ENCODE measurements at places on chromosomes 2 and 18.

GRCh38 chr2:30480703-30481322 is 33.8 kb downstream of the LCLAT1 start:
- DNase-seq = no peak

DNA sequence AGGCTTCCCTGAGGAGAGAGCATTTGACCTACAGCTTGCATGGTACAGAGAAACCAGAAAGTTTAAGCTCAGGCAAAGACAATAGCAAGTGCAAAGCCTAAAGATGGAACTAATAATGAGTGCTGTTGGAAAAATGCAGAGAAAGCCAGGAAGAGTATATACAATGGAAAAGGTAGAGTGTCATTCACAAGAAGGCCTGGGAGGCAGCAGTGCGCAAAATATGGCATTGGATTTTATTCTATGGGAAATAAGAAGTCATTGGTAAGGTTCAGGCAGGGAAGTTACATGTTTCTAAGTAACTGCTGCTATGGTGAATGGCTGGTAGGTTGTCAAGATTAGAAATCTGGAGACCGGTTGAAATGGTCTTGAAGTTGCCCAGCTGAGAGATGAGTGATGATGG is 2167.3 kb upstream of the CELF4 start:
- DNase-seq = no peak

GRCh38 chr2:26274058-26274613 is 29.4 kb downstream of the HADHB start:
- DNase-seq = no peak

- DNase-seq = no peak
Observed at GRCh38 chr18:50775726-50776125, 44.1 kb downstream of the MRO start.

DNA sequence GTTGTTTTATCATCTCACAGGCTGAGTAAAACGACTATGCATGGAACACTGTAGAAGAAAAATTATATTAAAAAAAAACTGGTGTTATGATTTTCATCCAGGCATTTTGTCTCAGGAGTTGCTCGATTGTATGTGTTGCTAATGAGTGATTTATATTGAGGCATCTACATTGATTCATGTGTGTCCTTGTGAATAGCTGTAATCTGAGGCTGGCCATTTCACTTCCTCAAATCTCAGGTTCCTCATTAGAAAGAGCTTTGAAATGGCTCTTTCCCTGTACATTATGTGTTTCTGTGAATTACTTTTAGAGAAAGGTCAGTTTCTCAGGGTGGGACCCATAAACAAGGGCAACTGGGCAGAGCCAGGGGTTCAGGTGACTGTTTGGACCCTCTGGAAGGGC is 2.3 kb downstream of the IL18R1 start:
- DNase-seq = no peak

GRCh38 chr2:232353096-232353495 is 25.5 kb upstream of the ALPP start:
- DNase-seq = no peak

GRCh38 chr2:200377355-200378336 is 71.2 kb downstream of the SPATS2L start:
- DNase-seq = no peak

DNA sequence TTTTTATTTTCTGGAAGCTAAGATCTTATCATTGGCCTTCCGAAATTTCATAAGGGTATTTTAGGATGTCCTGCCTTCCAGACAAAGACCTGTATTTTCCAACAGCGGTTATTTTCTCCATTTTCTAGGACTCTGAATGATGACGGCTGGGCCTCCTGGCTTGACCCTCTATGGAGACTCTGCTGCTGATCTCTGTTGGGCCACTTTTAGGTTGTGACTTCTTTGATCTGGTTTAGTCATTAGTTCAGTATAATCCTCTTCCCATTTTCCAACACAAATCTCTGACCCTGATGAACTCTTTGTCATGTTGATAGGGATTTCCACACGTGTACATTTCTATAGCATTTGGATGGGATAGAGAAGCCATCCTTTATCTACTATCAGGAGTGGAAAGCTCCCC is 93.7 kb downstream of the HS1BP3 start:
- no peak for DNase-seq

DNA sequence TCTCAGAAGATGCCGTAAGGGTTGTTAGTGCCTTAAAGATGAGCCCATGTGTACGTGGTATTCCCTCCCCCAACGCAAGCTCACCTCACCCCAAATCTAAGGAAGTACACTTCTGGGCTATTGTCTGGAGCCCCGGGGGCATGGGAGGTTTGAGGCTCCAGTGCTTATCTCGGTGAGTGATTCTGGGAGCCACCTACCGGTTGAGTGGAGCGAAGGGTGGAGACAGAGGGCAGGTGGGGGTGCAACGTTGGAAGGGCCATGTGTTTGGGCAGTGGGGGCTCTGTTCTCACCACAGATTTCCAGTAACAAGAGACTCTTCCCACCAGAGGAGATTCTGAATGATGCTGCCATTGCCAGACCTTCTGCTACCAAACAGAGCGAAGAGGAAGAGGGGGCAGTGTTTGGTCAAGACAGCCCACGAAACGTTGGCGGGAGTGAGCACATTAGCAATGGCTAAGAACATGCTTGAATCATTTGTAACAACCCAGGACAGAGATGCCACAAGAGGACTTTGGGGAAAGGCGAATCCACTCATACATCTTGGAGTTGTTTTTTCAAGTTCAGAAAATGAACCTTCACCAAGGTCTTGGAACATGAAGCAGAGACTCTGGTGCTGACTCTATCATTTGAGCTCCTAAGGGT is 38.7 kb downstream of the TWIST2 start:
- no peak for DNase-seq

Measured in stimulated activated CD4-positive, alpha-beta T cell treated with anti-CD3 and anti-CD28 coated beads, Interleukin-1b, Interleukin-23, amount 100 ng/mL, for 48 hours (primary cell).